Activated naive CD8-positive, alpha-beta T cell treated with anti-CD3 and anti-CD28 coated beads for 36 hours (primary cell): ENCODE measurements at places on chromosomes 7 and 10. TPM values are rescaled to one million over a fixed set of nuclear protein-coding genes. Genes with fewer than 3 reads are reported as not detected.

SFRP5 gene
- 0.22 TPM for total RNA-seq

LIPN gene
- not detected for total RNA-seq

SPDYE8 gene
- not detected for total RNA-seq

TRIM50 gene
- total RNA-seq = not detected

GPER1 gene
- 0.37 TPM for total RNA-seq

PPRC1 gene
- 111 TPM for total RNA-seq

ACTL6B gene
- total RNA-seq = not detected

AS3MT gene
- not detected for total RNA-seq

FZD8 gene
- 0.10 TPM for total RNA-seq

RADIL gene
- 0.92 TPM for total RNA-seq

TEX47 gene
- not detected for total RNA-seq

ADCY1 gene
- 0.06 TPM for total RNA-seq

ASZ1 gene
- not detected for total RNA-seq
